ENCODE measurements at places on chromosomes 3 and 15.

- no peak for DNase-seq
These were observed 20.8 kb upstream of the TNIK start for GRCh38 chr3:171481011-171481410.

DNA sequence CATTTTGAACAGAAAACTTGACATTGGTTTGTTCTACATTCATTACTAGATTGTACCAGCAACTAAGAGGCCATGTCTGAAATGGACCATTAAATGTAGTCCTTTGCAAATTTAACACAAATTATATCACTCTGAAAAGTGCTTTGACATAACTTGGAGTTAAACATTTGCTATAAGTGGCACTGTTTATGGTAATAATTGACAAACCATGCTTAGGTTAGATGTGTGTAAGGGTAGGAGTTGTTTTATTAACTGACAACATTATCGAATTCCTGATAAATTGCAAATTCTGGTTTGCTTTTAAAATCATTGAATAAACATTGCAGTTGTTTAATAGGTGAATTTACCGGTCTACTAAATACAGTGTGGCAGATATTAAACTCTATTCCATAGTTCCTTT lies 6.1 kb upstream of the TMEM207 start:
- DNase-seq, result no peak

DNA sequence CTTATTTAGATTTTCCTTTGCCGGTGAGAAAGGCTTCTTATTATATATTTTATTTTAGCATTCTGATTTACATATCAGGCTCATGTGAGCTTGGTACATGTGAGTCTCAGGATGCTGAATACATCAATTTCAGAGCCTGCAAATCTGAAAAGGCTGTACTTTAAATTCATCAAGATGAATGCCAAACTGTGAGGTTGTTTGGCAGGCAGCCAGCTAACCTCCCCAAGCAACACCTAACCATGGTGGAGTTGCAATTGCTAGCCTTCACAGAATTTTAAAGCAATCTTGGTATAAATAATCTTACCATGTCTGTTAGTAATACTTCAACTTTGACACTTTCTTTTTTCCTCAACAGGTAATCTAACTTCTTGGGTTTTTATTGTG lies 252.5 kb downstream of the CDIN1 start:
- DNase-seq, result no peak

- DNase-seq, result no peak
These were observed 36.7 kb upstream of the BLM start for GRCh38 chr15:90680371-90680935.

DNA sequence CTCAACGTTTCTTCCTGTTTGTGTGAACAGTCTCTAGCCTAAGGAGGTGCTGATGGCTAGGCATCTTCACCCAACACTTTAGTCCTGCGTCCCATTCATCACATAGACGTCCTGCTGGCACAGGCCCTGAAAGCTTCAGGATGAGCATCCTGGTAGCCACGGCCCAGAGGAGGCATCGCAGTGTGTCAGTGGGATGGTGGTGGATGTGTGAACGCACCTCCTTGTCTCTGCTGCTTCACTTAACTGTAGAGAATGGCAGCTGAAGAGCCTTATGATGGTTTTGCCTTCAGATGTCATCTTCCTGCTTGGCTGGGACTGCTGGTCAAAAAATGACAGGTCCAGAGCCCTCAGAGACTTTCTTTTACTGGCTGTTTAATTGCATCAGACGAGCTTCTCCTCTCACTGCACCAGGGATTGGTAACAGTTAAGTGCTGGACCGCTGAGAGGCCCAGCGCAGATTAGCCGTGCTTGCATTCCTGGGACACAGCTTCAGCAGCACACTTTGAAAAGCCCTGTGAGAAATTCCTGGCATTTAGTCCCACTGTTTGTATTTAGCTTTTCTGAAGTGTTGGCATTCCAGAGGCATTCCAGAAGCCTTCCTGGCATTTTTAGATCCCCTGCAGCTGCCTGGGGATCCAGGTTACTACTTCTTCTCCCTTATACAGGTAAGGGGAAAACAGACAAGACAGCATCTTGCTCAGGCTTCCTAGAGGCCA lies 132.4 kb upstream of the PLXNA1 start:
- no peak for DNase-seq

DNA sequence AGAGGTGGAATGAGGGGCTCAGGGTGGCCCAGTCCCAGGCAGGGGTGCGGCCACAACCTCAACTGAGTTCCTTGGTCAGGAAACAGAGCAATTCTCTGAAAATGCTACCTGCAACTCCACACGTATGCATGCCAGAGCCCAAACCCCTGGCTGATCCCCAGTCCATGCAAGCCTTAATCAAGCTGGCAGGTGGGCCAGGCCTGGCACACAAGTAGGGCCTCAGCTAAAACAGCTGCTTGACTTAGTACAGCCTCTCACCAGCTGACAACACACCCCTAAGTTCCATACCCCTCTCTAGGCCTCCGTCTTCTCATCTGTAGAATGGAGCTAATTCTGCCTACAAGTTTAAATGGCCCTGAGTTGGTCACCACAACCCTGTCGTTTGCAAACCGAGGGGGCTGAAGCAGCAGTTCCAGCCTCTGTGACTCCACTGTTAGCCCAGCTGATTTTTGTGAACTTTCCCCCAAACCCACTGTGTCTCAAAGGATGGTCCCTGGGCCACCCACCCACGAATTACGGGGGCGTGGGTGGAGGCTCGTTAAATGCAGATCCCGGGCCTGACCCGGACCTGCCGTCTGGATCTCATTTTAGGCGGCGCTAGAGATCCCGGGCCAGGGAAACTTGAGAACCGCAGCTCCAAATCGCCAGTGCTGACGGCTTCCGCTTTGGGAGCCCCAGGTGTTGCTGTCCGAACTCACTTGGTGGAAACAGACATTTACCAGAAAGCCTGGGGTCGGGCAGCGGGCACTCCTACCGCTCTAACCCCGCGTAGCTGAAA lies 927 bp downstream of the CHDH start:
- DNase-seq, result no peak

- DNase-seq, result no peak
These were observed 31.0 kb downstream of the NR2F2 start for GRCh38 chr15:96361309-96362010.

DNA sequence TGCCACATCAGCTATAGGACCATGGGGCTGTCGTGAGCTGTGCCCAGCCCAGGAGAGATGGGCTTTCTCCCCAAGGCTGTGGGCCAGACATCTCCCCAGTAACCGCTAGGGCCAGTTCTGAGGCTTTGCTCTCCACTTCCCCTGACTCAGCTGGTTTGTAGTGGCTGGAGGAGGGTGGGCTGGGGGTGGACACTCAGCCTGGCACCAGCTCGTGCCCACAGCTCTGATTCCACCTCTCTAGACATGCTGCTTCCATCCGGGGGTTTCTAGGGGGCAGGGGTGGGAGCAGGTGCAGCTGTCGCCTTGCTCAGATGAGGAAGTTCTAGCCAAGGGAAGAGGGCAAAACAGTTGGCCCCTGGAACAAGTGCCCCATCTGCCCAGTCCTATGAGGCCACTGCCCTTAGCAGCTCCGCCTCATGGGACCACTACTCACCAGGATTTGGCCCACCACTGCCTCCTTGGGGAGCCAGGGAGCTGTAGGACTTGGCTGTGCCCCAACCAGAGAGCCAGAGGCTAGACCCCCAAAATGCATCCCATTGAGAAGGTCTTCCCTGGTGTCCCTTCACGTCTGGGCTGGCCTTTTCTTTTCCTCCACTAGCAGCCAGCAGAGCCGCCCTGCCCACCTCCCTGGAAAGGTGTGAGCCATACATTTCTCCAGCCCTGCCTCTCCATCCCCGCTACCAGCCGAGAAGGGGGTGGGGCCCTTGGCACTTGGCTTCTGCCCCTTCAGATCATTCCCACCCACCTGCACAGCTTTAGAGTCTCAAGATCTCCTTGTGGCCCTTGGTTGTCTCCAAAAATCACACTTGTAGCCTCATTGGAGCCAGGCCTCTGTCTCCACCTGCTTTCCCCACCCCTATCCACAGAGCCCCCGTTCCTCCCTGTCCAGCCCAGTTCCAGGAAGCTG lies 9.9 kb downstream of the GLYCTK start:
- no peak for DNase-seq
